ENCODE measurements at places on chromosomes 12 and 14.

GRCh38 chr14:73753124-73753886, 39.1 kb upstream of the PNMA1 start:
- DNase-seq: peak; percentile 50

DNA sequence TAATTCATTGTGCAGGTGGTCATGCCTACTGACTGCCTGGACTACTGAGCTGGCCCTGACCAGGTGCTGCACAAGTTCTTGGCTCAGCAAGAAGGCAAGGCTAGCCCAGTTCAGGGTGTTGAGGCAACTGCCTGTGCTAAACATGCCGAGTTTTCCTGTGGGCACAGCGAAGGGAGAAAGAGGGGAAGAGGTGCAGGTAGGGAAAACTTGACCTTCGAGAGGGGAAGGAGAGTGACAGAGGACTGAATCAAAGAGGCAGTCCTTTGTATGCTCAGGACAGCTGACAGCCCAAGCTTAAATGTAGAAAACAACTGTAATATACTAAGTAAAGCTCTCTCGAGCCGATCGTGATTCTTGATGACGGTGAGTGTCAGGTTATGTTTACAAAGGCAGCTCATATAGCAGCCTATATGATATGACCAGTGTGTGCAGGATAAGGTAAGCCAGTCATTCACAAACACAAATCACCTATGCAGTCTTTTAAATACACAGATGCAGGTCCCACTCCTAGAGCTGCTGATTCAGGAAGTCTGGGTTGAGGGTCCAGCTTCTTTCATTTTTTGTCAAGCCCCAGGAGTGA, 2.6 kb downstream of the IRAK3 start:
- DNase-seq: no peak

- DNase-seq: no peak
Observed at GRCh38 chr12:9349888-9350885, 142.0 kb upstream of the PZP start.

DNA sequence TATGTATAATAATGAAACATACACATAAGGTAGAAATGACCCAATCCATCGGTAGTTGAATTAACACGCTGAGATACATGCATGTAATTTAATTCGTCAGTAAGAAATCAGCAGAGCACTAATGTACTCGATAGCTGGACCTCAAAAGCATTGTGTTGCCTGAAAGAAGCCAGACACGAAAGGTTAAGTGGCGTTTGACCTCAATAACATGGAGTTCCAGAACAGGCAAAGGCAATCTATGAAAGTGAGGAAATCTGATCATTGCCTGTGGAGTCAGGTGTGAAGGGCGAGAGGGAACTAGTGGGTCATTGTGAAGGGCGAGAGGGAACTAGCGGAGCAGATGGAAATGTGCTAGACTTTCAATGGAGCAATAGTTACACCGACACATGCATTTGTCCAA, 970.4 kb upstream of the TMEM132C start:
- no peak for DNase-seq

GRCh38 chr12:78060186-78060585, 229.5 kb downstream of the NAV3 start:
- no peak for DNase-seq

GRCh38 chr12:112327209-112327938, 54.9 kb downstream of the HECTD4 start:
- DNase-seq: no peak

GRCh38 chr12:49253033-49253623, 11.8 kb upstream of the TUBA1C start:
- DNase-seq: no peak

DNA sequence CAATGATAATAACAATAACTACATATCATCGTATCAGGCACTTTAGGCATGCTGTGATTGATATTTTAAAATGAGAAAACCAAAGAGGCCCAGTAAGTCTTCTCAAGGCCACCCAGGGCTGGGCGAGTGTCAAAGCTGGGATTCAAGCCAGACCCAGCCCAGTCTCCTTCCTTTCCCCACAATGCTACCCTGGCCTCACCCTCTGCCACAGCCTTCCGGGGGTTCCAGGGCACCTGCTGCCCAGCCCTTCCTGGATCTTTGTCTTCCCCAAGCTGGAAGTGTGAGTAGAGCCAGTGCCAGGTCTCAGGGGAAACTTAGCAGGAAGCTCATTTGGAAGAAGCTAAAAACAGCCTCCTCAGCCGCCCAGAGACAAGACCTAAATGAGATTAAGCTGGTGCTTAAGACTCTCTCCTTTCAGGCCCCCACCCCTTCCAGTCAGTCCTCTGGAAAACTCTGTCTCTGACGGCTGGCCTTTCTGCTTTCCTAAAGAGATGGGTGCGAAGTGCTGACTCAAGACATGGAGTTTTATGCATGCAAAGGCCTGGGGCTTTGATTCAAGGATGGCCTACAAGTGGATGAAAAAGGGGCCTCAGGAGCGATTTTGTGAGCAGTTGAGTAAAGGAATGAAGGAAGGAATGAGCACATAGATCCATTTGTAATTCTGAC, 184.2 kb downstream of the KCNA5 start:
- no peak for DNase-seq

- no peak for DNase-seq
Observed at GRCh38 chr12:55713721-55714120, 2.1 kb upstream of the BLOC1S1 start.

- no peak for DNase-seq
Observed at GRCh38 chr14:101398011-101398410, 163.3 kb upstream of the DIO3 start.

DNA sequence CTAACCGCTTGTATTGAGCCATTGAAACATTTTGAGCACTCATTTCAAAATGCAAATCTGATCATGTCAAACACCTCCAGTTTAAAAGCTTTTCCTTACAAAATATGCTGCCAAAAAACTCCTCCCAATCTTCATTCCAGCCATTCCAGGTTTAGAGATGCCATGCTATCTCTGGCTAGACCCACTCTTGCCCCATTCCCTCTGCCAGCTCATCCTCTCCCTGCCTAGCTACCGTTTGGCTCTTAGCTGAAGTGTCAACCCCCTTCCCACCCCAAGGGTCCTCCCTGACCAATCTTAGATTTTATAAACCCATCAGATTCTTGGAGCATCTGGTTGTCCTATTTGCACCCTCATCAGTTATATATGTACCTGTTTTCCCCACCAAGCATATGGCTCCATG, 75.0 kb downstream of the SCAF11 start:
- no peak for DNase-seq

DNA sequence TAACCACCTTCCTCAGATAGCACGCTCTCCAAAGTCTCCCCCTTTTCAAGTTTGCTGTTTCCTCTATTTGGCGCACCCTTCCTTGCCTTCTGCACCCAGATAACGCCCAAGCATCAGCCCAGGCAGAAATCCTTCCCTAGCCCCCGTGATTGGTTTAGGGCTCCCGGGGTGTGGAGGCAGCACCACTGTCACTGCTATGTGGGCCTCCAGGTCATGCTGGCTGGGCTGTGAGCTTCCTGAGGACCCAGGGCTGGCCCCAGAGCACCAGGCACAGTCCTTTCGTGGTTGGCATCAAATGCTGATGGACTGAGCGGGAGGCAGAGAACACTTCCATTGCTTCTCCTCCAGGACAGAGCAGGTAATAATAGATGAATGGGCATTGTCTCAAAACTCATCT, 311.4 kb downstream of the BCL11B start:
- no peak for DNase-seq

DNA sequence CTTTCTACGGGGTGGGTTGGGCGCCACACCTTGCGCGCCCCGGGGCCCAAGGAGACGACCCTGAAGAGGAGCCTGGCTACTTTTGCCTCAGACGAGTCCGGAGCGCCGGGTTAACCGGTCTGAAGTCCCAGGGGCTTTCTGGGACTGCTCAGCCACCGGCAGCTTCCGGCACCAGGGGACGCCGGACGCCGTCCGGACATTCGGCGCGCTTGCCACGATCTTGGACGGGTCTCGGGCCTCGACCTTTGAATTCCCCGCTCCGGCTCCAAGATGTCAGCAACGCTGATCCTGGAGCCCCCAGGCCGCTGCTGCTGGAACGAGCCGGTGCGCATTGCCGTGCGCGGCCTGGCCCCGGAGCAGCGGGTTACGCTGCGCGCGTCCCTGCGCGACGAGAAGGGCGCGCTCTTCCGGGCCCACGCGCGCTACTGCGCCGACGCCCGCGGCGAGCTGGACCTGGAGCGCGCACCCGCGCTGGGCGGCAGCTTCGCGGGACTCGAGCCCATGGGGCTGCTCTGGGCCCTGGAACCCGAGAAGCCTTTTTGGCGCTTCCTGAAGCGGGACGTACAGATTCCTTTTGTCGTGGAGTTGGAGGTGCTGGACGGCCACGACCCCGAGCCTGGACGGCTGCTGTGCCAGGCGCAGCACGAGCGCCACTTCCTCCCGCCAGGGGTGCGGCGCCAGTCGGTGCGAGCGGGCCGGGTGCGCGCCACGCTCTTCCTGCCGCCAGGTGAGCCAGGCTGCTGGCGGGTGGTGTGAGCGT, at the start of gene ACOT4:
Gene ACOT4 (plus strand): TSS at position 184 of the 760 bp plus-strand sequence. CDS start 87 bp downstream, at position 271.
- peak; percentile 36 for DNase-seq

GRCh38 chr14:85276979-85277228, 253.0 kb upstream of the FLRT2 start:
- no peak for DNase-seq

GRCh38 chr14:60951776-60952435, 29.0 kb downstream of the TRMT5 start:
- no peak for DNase-seq

GRCh38 chr14:59474172-59474571, 9.0 kb upstream of the GPR135 start:
- DNase-seq: no peak

DNA sequence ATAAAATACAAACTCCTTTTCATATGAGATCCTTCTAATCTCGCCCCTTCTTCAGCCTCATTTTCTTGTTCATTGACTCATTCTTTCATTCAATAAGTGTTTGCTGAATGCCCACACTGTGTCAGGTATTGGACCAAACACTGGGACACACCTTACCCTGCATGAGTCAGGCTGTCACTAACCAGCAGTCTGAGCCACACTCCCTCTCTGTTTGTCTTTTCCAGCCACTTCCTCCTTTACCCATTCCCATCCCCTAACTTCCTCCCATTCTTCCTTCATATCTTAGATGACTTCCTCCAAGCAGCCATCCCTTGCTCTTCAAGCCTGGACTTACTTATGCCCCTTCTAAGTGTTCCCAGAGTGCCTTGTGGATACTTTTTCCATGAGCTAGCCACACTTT, 27.0 kb upstream of the HIF1A start:
- DNase-seq: peak; percentile 37

DNA sequence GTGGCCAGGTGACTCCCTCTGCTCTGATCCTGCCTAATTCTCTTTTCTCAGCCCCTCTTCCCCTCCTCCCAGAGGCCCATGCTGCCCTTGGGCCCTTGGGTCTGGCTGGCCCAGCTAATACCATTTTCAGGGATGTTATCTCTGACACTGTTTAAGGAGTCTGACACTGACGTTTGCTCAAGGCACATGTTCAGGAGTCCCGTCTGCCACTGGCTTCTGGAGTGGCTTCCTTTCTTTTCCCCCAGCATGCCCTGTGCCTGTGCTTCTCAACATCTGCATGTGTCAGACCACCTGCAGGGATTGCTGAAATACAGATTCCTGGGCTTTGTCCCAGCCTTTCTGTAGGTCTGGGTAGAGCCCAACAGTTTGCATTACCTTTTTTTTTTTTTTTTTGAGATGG, 128.9 kb downstream of the BCL11B start:
- DNase-seq: no peak
